ENCODE measurements at places on chromosomes 13 and 19.
A peak's percentile ranks its signal among the peaks of the same experiment; 100 is the strongest.

DNA sequence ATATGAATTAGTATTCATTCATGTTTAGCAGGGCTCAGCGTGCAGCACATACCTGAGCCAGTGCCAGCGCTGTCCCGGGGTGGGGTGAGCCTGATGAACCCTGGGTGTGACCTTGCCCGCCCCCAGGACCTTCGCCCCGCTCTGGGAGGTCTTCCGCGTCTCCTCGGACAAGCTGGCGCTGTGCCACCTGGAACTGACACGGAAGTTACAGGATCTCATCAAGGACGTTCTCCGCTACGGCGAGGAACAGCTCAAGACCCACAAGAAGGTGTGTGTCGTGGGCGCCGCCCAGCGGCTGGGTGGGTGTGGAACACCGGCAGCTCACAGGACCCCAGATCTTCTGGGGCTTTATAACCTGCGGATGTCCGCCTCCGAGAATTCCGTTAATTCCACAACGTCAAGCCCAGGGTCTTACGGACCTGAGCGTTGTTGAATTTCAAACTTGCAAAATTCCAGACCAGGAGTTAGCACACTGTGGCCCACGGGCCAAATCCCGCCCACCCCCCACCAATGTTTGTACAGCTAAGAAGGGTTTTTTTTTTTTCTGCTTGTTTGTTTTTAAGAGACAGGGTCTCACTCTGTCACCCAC, 15.4 kb downstream of the FCHO1 start:
- DNase-seq, result peak; percentile 70

- DNase-seq, result peak; percentile 98
Measured at GRCh38 chr19:33472691-33473652, 48.6 kb downstream of the PEPD start.

DNA sequence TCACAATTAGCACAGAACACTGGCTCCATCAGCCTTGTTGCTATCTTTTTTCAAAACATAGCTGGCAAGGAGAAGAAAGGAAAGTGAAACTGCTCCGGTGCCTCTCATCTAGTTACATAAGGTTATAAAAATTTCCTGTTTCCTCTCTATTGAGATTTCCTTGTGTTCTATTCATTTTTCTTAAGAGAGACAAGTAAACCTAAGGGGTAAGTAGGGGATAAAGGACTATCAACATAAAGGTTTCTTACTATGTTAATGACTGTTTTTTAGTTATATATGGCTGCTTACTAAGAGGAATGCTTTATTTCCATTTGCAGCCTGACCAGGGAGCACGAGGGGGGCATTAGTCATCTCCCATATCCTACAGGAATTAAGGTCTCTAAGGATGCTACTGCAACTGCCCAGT, 73.2 kb upstream of the MLNR start:
- DNase-seq, result peak; percentile 20

GRCh38 chr19:33374236-33374714, 766 bp downstream of the CEBPG start:
- DNase-seq, result no peak

DNA sequence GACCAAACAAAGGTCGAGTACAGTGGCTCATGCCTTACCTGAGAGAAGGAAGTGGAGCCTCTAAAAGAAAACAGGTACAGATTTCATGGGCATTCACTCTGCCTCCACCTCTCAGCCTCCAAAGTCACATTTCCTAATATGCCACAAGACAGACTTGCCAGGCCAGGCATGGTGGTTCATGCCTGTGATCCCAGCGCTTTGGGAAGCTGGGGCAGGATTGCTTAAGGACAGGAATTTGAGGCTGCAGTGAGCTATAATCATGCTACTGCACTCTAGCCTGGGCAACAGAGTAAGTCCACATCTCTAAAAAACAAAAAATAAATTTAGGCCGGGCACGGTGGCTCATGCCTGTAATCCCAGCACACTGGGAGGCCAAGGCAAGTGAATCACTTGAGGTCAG, 10.9 kb upstream of the DNMT1 start:
- DNase-seq, result no peak

GRCh38 chr13:78689011-78689410, 30.1 kb upstream of the OBI1 start:
- no peak for DNase-seq

DNA sequence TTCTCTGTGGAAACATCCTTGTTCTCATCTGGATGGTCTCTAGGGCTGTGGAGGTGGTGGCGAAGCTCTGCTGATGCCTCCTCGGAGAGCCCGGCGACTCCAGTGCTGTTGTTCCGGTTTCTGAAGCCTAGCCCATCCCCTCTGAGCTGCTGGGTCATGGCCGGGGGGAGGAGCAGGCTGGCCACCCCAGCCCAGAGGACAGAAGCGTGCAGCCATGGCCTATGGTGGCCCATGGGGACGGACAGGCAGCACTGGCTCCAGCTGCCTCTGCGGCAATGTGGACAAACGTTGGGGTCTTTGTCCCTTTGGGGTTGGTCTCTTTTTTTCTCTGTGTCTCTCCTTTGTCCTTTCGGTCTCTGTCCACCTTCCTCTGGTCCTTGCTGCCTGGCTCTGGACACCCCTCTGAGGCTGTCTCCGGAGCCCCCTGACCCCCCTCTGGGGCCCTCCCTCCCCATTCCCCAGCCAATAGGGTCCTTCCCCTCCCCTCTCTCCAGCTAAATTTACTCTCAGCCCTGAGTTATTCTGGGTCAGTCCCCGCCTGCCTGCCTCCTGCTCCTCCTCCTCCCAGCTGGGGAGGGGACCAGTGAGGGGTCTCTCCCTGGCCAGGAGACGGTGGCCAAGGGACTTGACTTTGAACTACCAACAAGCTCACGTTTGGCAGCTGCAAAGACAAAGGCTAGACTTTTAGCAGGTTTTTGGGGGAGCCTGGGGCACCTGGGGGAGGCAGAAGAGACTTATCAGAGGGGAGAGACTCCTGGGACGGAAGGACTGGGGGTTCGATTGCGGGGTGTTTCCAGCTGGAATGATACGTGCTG, at the start of gene HRC:
TSS of gene HRC (minus strand) at position 392 of the 815 bp plus-strand sequence. CDS start at position 233, 159 bp downstream.
- DNase-seq, result no peak

- DNase-seq, result no peak
Measured at GRCh38 chr13:76036176-76036575, 400.0 kb downstream of the LMO7 start.

GRCh38 chr13:33125821-33126570, 109.8 kb downstream of the KL start:
- peak; percentile 95 for DNase-seq

DNA sequence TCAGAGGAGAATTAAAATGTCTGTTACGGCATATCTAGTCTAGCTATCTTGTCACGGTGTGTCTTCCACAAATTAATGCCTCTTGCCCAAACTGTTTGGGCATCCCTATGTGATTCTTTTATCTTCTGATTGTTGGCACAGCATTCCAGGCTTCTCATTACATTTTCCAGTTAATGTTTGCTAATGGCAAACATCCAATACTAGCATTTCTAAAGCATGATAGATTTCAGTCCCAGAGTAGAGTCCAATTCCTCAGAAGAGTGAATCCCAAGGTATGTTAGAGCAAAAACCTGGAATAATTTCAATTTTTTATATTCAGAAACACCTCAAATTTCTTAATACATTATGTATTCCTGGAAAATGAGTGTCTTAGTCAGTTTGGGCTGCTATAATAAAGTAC, 684.5 kb upstream of the SLITRK1 start:
- no peak for DNase-seq

DNA sequence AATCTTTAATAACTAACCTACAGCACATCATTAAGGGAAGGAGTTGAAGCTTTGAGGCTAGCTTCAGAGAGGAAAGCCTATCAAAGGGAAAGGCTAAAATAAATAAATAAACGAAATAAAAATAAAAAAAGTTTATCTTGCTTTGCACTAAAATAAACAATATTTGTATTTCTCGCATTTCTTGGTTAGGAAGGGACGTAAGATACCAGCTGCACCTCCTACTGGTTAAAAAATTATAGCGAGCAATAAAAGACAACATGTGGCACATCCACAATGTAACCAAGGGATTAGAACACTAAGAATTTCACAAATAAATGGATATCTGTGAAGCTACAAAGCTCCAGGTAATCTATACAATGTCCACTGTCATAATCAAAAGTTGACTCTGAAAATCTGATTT, 194.5 kb downstream of the DACH1 start:
- no peak for DNase-seq

DNA sequence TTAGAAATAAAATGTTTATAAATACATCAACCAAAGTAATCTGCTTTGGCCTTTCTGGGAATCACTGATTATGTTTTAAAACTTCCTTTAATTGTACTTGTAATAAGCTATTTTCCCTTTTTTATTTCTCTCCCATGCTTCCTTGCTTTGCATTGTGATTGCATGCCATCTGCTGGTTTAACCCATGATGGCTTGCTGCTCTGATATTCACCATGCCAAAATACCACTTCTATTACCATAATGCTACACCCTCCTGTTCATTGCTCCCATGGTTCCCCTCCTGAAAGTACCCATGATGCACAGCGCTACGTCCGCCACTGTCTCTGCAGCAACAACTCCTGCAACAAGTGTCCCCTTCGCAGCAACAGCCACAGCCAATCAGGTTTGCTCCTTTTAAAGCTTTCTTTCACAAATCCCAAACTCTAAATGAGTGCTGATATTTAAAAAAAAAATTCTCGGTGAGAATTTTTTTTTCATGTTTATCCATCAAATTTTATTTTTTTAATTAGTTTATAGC, 67.7 kb upstream of the RAP2A start:
- no peak for DNase-seq

DNA sequence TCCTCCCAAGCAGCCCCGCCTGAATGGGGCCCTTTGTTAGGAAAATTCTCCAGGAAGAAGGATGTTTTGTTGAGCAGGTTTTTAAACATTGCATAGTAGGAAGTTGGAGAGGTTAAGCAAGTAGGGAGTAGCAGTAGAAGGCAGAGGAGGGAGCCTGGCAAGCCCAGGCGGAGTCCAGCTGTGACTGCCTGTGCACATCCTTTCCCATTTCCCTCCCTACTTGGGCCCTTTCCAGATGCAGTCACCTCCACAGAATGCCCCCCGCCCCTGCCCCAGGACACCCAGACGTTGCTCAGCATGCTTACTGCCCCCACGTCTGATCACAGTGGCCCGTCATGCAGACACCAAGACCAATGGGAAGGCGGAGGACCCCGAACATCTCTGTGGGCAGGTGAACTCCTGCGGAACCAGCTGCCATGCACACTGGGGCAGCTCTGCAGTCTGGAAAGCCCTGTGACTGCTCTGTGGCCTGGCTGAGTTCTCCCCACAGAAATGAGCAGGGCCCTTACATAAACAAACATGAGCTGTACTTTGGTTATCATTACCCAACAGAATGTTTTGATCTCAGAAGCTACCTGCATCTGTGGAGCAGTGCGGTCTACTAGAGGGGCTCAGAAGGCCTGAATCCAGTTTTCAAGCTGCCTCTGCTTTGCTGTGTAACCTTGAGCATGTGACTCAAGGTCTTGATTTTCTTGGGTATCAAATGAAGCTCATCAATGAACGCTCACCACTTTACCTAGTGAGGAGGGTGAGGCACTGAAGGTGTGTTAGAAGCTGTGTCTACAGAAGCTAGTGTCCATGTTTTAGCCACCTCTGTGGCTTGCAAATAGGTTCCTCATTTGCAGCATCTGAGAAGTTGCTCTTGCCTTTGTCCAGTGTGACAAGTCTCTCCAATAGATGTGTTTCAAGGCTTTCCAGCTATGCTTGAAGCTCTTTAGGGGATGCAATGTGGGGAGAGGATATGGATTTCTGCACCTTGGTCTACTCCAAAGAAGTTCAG, 84.2 kb downstream of the TNFRSF19 start:
- no peak for DNase-seq

DNA sequence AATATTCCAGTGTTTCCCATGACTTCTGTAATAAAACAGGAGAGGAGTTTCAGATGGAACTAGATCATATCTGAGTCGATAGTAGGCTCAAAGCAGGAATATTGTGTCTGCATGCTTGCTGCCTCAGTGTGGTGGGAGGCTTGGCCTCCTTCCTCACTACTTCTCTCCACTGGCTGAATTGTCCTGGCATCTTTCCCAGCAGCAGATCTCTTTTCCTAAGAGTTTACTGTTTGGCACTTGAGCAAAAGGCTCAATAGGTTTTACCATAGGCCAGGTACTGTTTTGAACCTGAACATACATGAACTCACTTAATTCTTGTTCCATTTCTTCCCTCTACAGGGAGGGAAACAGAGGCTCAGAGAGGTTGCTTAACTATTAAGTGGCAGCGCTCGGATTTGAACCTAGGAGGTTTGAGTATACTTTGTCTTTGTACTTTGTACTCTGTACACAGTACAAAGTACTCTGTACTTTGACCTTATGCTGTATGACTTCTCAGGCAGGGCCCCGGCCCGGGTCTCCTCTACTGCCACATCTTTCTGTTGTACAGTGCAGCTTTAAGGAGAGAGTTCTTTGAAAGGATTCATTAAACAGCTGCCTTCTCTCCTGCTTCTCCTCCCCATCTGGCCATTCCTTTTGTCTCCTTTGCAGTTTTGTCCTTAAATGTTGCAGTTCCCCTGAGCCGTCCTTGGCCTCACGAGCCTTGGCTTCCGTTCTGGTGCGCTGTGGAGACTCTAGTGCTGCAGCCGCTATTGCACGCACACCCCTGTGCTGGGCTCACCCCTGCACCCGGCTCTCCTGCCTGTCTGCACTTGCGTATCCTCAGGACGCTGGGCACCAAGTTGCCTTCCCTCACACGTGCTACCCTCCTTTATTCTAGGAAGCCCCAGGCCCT, 8.1 kb downstream of the B3GLCT start:
- peak; percentile 73 for DNase-seq

- DNase-seq, result no peak
Measured at GRCh38 chr19:47761566-47761965, 16.2 kb downstream of the NOP53 start.

DNA sequence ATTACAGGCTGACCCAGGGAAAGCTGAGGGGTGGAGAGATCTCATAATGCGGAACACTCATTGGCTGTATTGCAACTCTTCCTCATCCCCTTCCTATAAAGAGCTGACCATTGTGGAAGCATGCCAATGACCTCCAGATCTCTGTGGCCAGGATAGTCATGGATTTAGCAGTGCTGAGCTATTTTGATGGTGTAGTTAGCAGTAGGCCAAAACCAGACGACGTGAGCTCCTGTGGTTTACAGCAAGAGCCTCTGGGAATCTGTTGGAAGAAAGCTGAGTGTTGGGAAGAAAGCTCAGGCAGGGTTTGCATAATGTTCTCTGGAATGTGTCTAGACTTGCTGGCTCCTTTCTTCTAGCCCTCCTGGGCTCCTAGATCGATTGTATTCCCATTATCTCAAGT, 187.5 kb upstream of the GPC6 start:
- DNase-seq, result peak; percentile 58

- DNase-seq, result no peak
Measured at GRCh38 chr19:39325778-39326665, 5.4 kb upstream of the LRFN1 start.

GRCh38 chr13:80173224-80173623, 167.7 kb downstream of the SPRY2 start:
- no peak for DNase-seq

DNA sequence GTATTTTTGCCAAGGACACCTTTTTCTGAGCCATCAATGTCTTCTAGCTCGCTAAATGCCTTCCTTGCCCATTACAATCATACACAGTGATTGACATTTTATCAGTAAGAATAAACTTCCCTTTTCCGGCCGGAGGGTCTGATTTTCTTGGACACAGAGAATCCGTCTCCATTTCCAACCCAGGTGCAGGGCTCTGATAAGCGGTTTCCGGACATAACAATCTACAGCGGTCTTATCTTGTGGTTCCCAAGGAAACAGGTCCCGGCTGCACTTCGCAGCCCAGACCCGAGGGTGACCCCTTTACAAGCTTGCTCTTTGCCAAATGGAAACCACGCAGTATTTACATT, 5.1 kb upstream of the ZNF77 start:
- DNase-seq, result no peak

- no peak for DNase-seq
Measured at GRCh38 chr19:3115916-3116602, 19.8 kb upstream of the GNA15 start.

- no peak for DNase-seq
Measured at GRCh38 chr19:46678110-46678732, 17.2 kb upstream of the DACT3 start.

Data from fibroblast of skin of right quadriceps (primary cell).